Urinary bladder (tissue), 4 donors: ENCODE measurements at places on chromosomes 13 and 19. TPM values are rescaled to one million over a fixed set of nuclear protein-coding genes. Genes with fewer than 3 reads are reported as not detected.

The ZNF296 gene
- polyA plus RNA-seq, result 0.65 TPM

The OR2Z1 gene
- not detected for polyA plus RNA-seq

The EBI3 gene
- polyA plus RNA-seq, result 5.7 TPM

DNA sequence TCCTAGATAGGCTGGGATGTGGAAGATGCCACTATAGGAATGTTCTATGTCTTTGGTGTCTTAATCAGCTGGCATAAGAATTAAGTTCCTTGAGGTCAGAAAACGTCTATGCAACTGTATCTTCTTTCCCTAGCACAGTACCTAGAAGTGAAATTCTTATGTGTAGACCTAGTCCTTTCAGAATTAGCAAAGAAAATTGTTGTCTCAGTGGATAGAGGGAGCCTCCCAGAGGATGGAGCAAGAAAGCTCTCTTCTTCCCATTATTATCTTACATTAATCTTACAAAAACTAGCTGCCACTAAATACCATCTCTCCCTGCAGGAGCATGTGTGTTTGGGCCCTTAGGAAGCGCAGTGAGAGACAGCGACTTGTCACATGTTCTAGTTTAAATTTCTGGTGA is 11.6 kb downstream of the CLDN10 start:
- DNase-seq, result no peak

- DNase-seq, result no peak
Measured at GRCh38 chr13:44833139-44833538, 156.1 kb downstream of the NUFIP1 start.

DNA sequence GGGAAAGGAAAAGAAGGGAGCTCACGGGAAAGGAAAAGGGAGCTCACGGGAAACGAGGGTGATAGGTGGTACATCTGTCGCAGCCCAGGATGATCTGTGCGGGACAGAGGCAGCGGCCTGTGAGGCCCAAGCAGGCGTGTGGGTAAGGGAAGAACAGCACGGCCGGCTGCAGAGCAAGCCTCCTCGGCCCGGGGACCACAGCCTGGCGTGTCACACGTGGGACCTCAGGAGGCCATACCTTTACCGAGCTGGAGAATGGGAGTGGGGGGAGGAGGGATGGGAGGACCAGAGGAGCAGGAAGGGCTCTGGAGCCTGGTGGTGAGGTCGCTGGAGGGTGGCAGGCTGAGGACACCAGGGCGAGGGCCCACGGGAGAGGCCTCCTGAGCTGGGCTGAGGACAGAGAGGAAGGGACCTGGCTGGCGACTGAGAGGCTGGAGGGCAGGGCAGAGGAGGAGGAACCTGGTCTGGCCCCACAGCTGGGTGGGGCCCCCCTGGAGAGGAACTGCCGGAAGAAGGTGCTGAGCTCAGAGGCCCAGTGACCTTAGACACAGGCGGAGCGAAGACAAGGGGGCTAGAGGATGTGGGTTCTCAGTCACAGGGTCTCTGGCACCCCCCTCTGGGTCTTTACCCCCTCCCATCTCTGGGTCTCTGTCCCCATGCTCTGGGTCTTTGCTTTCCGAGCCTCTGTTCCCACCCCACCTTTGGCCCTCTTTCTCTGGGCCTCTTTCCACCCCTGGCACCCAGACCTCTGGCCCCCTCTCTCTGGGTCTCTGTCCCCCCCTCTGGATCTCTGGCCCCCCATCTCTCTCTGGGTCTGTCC is 2.9 kb upstream of the FTL start:
- DNase-seq, result no peak

DNA sequence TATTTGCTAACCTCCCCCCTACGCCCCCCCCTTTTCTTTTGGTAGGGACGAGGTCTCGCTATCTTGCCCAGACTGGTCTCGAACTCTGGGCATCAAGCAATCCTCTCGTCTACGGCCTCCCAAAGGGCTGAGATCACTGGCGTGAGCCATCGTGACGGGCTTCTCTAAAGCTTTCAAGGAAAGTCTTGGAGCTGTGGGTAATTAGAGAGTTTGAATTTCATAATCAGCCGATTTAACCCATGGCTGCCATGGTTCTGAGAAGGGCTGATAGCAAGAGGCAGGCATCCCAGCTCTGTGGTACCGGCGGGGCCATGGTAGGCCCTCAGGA is 679 bp upstream of the ABHD8 start:
- DNase-seq, result no peak

DNA sequence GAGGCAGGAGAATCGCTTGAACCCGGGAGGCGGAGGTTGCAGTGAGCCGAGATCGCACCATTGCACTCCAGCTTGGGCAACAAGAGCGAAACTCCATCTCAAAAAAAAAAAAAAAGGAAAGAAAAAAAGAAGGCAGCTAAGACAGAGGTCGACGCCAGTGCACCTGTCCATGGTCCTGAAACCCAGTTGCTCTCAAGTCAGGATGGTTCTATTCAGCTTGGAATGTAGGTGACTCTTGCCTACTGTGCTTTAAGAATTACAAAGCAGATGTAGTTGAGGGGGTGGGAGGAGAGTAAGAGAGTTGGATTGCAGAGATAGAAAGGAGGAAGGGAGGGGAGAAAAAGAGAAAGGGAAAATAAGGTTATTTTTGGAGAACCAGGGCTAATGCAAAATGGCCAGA is 18.7 kb downstream of the CACNG7 start:
- DNase-seq, result no peak

DNA sequence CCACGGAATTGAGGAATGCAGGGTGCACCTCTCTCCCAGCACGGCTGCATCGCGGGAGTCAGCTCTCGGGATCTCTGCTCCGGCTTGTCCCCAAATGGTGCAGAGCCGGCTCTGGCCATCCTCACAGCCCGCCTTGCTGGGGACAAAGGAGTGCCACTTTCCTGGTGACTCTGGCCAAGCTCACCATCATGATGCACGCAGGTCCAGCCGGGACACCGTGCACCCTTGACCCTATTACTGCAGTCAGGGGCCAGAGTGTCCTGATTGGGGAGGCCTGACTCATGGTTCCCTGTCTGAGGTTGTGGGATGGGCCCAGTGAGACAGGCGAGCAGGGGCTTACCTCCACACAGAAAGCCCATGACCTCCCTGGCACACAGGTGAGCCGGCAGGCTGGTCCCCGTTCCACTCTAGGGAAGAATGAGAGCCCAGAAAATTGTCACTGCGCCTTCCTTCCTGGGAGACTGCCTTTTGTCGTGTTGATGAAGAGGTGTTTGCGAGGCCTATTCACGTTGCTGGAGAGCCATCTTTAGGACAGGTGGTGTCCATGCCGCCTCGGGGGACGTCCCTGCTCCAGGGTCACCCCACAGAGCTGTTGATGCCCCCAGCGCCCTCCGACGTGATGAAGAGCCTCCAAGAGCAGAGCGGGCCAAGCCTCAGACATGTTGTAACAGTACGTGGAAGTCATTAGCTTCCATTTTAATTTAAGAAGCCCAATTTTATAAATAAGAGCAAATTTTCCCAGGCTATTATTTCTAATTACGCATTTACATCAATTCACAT is 18.5 kb upstream of the VSTM2B start:
- DNase-seq, result no peak

DNA sequence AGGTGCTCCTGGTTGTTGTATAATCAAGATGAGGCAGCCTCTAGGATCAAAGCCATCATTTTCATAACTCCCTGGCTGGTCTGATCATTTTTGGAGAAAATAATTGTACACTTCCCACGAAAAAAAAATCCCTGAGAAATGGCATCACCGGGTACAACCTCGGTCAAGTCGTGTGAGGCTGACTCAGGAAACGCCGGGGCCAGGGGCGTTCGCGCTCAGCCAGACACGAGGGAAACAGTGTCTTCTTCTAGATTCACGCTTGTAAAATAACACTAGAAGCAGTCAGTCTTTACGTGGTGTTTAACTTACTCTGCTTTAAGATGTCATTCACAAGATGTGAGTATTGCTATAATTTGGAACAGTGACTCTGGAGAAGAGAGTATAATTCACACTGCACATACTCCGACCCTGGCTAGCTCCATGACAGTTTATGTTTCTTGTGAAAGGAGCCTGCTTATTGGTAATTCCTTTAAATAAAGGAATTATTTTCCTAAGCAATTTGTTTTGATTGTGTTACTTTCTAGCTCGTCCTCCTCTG is 109.0 kb upstream of the SOX1 start:
- no peak for DNase-seq

- no peak for DNase-seq
Measured at GRCh38 chr19:39053276-39054090, 21.1 kb upstream of the FBXO27 start.

DNA sequence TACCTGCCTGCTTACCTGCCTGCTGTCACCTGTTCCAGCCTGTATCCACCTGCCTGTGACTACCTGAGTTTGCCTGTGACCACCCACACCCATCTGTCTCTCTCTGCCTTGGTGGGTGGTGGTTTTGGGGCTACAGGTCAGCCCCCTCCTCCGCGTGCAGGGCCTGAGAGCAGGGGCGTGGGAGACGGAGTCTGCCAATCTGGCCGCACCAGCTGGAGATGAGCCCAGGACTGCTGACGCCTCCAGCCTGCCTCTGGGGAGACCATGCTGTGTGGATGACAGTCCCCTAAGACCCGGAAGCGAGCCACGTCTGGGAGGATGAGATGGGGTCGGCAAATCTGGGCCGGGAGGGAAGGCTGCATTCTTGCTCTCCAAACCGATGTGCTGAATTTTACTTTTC is 15.9 kb upstream of the KCTD15 start:
- DNase-seq, result no peak

DNA sequence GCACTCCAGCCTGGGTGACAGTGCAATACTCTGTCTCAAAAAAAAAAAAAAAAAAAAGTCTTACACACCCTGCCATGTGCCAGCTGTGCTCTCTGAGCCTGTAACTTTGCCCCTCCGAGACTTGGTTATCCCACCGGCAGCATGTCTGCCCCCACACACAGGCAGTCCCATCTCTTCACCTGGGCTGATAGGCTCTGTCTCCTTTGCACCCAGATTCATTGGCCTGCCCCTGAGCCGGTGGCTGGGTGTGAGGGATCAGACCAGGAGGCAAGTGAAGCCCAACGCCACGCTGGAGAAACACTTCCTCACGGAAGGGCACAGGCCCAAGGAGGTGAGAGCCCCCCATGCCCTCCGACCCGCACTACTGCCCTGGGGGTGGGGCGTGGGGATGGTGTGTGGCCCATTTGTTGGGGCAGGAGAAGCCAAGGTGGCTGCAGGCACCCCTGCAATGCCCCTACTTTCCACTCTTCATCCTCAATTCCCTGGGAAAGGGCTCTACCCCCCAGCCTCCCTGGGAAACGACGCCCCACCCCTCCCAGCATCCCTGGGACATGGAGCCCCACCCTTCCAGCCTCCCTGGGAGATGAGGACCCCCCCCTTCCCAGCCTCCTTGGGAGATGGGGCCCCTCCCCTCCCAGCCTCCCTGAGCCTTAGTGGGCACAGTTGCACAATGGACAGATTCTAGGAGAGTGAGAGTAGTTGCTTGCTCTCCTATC is 45.3 kb downstream of the CERS4 start:
- DNase-seq, result no peak

GRCh38 chr19:15154002-15154612 is 46.7 kb downstream of the NOTCH3 start:
- no peak for DNase-seq

DNA sequence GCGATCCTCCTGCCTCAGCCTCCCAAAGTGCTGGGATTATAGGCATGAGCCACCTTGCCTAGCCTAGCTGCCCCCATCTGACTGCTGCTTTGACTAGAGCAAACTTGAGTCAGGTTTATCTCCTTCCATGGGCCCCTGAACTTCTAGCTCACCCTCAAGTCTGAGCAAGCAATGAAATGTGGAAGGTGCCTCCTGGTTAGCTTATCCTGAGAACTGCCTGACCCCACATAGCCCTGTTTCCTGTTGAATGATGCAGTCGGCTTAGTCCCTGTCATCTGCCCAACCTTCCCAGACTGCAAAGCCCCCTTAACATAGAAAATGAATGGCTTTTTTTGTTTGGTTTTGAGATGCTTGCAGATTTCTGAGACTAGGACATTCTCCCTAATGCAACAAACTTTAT is 8.9 kb upstream of the TMEM160 start:
- DNase-seq, result peak; percentile 10

DNA sequence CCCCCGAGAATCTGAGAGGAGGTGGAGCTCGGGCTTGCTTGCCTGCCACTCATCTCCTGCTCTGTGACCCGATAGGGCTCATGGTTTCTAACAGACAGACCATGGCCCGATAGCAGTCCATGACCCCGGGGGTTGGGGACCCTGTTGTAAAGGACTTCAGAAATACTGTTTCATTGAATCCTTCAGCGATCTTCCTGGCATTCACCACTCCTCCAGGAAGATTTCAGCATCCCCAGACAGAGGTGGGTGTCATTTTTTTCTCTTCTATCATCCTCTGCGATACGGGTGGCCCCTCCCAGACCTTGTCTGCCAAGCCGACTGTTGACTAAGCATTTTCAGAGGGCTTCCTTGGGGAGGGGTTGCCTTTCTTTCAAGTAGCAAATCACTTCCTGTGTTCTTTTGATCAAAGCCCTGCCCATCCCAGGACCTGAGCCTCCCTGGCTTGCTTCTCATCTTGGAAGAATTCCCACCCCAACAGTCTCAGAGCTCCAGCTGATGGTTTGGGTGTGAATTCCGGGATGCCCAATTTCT is 1.7 kb downstream of the MYO1F start:
- DNase-seq, result no peak

GRCh38 chr19:16949496-16950023 is 60.8 kb downstream of the F2RL3 start:
- no peak for DNase-seq

GRCh38 chr19:5627395-5627904 is 4.6 kb downstream of the SAFB start:
- DNase-seq, result no peak

DNA sequence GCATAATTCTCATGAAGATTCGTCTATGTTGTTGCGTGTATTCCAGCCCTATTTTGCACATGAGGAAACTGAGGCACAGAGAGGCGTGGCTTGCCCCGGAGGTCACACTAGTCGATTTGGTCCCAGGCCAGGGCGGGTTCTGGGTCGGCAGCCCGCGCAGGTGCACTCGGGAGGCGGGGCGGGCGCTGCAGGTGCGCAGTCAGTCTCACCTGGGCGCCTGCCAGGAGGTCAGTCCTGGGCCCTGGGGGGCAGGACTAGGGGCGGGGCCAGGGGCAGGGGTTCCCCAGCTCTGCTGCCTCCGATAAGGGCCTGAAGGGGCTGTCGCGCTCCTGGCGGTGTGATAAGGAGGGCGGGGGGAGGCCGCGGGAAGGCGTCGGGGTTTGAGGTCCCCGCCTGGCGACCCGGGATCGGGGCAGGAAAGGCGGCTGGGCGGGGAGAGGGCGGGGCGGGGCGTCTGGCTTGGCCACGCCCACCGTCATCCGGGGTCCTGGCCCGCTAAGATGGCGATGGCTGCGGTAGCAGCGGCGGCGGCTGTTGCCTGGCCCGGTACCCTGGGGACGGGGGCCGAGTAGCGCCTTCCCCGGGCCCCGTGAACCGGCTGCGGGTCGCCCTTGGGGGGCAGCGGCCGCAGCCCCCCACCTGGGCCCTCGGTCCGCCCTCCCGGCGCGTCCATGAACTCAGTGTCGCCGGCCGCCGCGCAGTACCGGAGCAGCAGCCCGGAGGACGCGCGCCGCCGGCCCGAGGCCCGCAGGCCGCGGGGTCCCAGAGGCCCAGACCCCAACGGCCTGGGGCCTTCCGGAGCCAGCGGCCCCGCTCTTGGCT is at the start of gene ATG4D:
Gene ATG4D (plus strand): TSS at position 485 of the 822 bp plus-strand sequence. CDS start 187 bp downstream, at position 672.
- no peak for DNase-seq

DNA sequence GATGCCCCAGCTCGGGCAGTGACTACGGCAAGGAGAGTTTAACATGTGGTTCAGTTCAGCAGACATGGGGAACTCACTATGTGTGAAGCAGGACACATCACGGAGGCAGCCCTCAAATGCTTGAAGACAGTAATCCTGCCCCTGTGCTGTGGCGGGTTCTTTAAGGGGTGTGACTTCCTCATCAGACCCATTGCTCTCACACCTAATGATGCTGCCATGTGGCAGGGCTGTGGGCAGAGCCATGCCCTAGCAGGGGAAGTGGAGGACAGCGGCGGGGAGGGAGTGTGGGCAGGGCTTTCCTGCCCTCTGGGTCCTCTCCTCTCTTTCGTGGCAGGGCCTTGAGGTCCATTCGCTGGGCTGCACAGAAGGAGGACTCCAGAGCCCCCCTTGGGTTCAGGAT is 131.1 kb upstream of the GJB6 start:
- DNase-seq, result no peak
